ENCODE measurements at places on chromosomes 13 and 19. TPM values are rescaled to one million over a fixed set of nuclear protein-coding genes. Genes with fewer than 3 reads are reported as not detected.

ATP8B3 gene
- 11.5 TPM for total RNA-seq

PGLYRP2 gene
- total RNA-seq, result 0.21 TPM

MYH14 gene
- not detected for total RNA-seq

CADM4 gene
- 0.19 TPM for total RNA-seq

TIMM50 gene
- total RNA-seq, result 50.1 TPM

F2RL3 gene
- 0.28 TPM for total RNA-seq

PPAN gene
- 69.2 TPM for total RNA-seq

GRCh38 chr19:3672993-3673392 is 27.3 kb downstream of the PIP5K1C start:
- no peak for DNase-seq

DNA sequence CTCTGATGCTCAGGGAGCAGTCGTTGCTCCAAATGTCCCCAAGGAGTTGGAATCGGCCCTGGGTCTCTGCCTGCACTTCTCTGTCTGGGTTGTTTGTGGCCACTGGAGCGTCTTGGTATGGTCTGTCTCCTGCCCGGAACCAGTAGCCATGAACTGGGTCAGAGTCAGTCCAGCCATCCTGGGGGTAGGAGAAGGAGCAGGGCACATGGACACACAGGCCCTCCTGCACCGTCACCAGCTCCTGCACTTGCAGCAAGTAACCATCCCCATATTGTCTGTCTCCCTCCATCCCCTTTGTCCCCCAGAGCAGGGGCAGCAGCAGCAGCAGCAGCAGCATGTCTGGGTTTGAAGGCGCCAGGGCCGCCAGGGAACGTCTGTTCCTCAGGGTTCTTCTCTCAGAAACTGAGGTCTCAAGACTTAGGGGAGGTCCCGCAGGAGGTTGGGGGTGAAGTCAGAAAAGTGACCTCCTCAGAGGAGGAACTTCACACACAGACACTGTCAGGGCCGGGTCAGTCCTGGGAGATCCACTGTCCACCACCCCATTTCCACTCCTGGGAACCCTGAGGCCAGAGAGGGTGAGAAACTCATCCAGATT is at the start of gene SIGLEC8:
SIGLEC8 (minus strand) TSS at position 404 of the 595 bp plus-strand sequence; CDS start at position 337, 67 bp downstream.
- no peak for DNase-seq

DNA sequence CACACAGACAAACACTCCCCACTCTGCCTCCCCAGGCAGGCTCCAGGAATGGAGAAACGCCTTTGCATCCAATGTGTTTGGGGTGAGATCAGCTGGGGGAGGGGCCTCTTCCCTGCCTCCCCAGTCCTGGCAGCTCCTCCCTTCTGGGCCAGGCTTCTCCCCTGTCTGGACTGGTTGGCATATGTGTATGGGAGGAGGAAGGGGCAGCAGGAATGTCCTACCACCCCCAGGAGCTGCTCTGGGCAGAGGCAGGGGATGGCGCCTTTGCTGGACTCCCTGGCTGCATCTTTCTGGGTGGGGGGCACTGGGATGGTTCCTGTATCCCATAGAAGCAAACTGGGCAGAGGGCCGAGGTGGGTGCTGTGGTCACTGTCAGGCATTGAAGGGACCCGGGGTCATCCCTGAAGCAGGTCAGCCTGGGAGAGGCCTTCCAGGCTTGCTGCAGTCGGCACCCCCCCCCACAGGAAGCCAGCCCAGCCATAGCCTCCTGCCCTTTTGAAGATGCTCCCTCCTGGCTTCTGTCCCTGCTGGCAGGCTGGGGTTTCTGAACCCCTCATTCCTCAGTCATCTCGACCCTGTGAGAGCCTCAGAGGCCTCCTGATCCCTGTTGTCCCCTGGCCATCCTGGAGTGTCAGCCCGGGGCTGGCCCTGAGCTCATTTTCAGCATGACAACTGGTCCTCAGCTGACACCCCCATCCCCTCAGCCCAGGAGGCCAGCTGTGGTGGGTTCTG is 21.2 kb upstream of the SLC7A10 start:
- DNase-seq, result no peak

- DNase-seq, result no peak
Measured at GRCh38 chr13:40581277-40581579, 85.2 kb downstream of the FOXO1 start.

DNA sequence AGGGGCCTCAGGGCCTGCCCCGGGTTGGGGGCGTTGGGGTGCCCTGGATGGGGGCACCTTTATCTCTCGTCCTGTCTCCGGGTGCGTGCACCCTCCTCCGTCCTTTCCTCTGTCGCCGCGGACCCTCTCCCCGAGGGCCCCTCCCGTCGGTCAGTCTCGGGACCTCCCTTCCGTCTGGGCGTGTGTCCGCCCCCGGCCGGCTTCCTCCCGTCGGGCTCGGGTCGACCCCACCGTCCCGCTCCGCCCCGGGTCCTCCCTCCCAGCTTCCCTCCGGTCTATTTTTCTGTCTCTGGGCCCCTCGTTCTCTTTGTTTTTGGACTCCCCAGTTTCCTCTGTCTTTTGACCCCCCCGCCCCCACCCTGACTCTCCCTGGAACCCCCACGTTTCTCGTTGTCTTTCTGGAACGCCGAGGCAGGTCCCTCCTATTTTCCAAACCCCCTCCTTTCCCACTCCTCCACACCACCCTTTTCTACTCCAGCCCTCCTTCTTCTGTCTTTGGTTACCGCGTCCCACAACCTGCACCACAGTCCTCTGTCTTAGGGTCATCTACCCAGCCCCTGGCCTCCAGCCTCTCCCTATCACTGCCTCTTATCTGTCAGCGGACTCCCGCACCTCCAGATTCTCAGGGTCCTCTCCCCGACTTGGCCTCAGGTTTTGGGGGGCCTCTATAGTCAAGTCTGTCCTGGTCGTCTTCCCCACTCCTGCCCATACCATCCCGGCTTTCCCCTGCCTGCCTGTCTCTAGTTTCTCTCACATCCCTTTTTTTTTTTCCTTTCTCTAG is 757 bp downstream of the EGLN2 start:
- DNase-seq, result peak; percentile 46

- no peak for DNase-seq
Measured at GRCh38 chr13:67914535-67914934, 684.4 kb upstream of the PCDH9 start.

- DNase-seq, result no peak
Measured at GRCh38 chr13:107339209-107339608, 771.3 kb upstream of the ARGLU1 start.

GRCh38 chr13:42040730-42041010 is 7.8 kb upstream of the DGKH start:
- no peak for DNase-seq

DNA sequence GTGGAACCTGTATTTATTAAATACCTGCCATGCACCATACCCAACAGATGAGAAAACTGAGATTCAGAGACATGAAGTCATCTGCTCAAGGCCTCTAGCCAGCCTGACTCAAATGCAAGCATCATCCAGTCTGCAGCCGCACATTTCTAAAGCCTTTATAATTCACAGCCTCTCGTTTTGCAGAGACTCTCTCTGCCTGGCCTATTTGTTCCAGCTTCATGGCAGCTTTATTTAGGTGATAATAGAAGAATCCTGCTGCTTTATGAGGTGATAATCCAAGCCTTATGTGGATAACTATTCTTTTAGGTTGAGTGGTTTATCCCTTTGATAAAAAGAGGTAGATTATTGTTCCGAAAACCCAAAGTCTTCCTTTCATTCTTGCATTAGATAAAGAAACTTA is 58.4 kb downstream of the OXGR1 start:
- no peak for DNase-seq

- DNase-seq, result no peak
Measured at GRCh38 chr19:19464339-19465098, 50.8 kb downstream of the TSSK6 start.

- DNase-seq, result no peak
Measured at GRCh38 chr13:104270731-104271130, 1204.5 kb upstream of the SLC10A2 start.

- no peak for DNase-seq
Measured at GRCh38 chr13:49410006-49410405, 33.9 kb downstream of the CAB39L start.
